Posterior vena cava (tissue), 2 donors: ENCODE measurements at places on chromosomes 13 and 19.
A peak's percentile ranks its signal among the peaks of the same experiment; 100 is the strongest.

DNA sequence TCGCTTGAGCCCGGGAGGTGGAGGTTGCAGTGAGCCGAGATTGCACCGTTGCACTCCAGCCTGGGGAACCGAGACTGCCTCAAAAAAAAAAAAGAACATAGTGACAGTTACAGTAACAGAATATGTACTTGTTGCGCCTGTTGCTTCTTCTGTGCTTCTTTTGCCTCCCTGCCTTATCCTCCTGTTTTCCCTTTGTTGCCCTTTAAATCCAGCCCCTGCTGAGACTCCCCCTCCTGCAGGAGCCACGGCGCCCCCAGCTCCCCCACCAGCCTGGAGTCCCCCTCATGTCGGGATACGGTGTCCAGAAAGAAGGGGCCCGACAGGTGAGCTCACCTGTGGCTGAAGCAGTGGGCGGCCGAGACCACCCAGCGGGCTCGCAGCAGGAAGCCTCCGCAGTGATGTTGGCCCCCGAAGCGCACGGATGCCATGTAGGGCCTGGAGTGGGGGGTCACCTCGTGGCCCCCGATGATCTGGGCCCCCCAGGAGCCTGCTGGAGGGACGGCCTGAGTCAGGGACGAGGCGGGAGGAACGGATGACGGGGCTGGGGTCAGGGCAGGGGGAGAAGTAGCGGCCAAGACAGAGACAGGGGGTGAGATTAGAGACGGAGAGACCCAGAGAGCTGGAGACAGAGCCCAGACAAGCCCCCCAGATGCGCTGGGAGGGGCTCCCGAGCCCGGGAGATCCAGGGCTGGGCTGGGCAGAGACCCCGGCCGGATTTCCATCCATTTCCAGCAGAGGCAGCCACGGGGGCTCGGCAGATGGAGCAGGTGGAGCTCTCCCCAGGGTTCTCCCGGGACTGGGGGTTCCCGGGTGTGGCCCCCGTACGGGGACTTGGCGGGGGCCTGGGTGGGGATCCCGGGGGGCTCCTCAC lies 536 bp downstream of the PRSS57 start:
- peak; percentile 73 for DNase-seq

DNA sequence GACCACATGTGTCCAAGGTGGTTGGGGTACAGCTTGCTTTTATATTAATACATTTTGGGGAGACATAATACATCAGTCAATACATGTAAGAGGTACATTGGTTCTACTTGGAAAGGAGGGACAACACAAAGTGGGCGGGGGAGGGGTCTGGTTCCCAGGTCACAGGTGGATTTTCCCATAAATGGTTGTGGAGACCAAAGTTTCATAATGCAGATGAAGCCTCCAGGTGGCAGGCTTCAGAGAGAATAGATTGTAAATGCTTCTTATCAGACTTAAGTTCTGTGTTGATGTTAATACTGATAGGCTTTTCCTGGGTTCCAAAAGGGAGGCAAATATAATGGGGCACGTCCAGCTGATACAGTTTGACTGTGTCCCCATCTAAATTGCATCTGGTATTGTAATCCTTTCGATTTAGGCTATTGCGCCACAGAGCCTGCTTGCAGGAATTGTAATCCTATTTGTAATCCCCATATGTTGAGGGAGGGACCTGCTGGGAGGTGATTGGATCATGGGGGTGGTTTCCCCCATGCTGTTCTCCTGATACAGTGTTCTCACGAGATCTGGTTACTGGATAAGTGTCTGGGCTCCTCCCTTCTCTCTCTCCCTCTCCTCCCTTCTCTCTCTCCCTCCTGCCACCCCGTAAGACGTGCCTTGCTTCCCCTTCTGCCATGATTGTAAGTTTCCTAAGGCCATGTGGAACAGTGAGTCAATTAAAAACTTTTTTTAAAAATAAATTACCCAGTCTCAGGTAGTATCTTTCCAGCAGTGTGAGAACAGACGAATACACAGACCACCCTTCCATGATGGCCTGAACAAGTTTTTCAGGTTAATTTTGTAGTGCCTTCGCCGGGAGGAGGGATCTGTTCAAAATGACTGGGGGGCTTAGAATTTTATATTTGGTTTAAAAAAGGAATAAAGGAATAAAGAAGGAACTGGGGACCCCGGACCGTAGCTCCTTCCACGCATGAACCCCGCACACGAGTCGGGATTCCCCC lies 44.9 kb downstream of the ZNF823 start:
- DNase-seq: no peak

DNA sequence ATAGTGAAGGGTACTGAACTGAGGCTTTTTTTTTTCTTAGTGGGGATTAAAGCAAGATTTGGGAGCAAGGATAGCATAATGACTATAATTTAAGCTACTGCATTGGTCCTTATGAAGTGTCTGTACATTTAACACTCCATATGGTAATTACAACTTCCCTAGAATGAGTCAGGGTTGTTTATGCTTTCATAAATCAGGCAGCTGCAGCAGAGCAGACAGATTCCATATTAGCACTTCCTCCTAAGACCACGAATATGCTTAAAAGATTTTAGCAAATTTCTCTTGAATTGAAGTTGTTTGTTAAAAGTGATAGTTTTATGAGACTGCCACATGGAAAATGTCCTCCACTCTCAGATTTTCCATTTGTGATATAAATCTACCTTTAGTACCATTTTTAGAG lies 401.1 kb upstream of the SPRY2 start:
- DNase-seq: no peak

GRCh38 chr13:33644581-33645543 lies 173.1 kb upstream of the RFC3 start:
- no peak for DNase-seq

DNA sequence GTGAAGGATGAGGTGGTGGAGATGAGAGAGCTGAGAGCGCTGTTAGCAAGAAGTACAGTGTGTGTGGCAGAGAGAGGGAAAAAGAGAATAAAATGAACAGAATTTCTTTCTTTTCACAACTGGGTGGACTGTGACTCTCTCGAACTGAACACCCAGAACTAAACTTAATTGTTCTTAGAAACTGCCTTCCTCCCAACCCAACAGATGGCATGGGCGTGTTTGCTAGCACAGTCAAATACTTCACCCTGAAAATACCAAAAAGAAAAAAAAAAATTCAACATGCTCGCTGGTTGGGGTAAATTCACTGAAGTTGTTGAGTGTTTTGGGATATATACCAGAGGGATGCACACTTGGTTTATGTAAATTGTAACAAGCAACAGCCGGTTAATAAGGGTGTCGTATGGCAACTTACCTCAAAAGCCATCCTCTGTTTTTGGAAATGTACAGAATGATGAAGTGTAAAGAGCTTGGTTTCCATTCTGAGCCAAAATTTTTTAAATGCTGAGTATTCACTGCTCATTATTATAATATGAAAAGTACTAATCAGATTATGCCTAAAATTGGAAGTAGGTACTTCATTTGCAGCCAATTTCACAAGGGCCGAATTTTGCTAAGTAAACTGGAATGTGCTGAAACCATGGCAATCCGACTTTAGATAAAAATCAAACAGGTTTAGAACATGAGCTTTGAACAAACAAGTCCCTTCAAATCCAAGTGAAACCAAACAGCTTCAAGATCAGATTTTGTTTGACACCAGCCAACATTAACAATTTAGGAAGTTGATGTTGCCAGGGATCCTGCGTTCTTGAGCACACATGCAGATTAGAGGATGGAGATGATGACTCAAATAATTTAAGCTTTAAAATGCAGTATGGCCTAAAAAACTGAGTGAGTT lies 115.8 kb downstream of the ZIC5 start:
- no peak for DNase-seq

DNA sequence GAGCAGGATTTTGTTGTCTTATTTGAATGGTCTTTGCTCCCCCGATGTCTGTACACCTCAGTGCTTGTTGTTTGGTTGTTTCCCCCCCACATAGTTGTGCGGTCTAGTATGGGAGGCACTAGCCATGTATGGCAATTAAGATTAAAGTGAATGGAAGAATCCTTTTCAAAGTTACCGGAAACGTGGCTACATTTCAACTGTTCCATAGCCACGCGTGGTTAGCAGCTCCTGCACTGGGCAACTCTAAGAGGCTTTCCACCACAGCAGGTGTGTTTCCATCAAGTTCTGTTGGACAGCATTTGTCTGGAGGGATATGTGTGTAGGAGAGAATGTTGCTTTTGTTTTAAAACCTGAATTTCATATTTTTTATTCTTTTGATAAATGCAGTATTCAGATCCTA lies 247.3 kb downstream of the GGACT start:
- DNase-seq: no peak

- no peak for DNase-seq
Measured at GRCh38 chr13:113616281-113616906, 31.8 kb downstream of the TFDP1 start.
